Aorta (tissue), 5 donors: ENCODE measurements at places on chromosomes 1 and 21. TPM values are rescaled to one million over a fixed set of nuclear protein-coding genes. Genes with fewer than 3 reads are reported as not detected.

DNA sequence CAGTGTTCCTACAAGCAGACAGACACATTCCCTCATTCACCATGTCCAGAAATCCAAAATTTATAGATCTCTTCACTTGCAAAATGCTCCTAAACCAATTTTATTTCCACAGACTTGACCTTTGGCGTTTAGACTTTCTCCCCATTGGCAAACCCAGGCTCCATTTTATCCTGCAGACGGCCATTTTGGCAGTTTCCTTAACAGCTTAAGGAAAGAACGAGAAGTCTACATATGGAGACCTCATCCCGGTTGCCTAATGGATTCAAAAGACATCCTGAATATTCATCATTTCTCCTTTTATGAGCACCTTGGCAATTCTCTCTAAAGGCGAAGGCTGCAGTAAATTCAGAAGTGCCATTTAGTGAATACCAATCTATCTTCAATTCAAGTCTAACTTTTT, 132.9 kb downstream of the HLX start:
- no peak for DNase-seq

DNA sequence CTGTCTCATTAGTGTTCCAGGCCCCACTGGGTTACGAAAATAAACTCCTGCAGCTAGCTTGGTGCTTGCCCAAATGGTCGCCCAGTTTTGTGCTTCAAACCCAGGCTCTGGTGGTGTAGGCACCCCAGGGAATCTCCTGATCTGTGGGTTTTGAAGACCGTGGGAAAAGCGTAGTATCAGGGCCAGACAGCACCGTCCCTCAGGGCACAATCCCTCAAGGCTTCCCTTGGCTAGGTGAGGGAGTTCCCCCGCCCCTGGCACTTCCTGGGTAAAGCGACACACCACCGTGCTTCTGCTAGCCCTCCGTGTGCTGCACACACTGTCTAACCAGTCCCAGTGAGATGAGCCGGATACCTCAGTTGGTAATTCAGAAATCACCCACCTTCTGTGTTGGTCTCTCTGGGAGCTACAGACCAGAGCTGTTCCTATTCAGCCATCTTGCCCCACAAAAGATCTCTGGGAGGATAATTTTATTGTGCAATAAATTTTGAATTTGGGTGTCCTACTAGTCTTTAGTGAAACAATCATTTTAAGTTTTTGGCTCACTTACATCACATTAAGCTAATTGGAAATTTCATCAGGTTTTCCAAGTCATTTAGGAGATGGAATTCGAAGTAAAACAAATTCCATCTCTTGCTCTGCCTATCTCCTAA, 9.4 kb upstream of the SLC25A24 start:
- DNase-seq, result no peak

Gene GJC2
- polyA plus RNA-seq, result 0.87 TPM

DNA sequence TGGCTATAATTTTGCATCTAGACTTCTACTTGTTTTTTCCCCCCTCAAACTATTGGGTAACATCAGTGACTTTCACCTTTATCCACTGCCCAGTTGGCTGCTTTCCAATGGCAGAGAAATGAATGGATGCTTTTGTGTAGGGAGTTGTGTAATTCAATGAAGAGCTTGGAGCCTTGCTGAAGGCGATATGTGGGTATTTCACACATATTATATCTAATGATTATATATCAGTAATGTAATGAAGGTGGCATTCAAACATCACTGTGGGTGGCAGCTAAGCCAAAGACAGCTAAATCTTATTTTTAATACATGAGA, 81.2 kb downstream of the TGFB2 start:
- no peak for DNase-seq

GRCh38 chr21:17848228-17848627, 29.1 kb upstream of the C21orf91 start:
- peak; percentile 73 for DNase-seq

DNA sequence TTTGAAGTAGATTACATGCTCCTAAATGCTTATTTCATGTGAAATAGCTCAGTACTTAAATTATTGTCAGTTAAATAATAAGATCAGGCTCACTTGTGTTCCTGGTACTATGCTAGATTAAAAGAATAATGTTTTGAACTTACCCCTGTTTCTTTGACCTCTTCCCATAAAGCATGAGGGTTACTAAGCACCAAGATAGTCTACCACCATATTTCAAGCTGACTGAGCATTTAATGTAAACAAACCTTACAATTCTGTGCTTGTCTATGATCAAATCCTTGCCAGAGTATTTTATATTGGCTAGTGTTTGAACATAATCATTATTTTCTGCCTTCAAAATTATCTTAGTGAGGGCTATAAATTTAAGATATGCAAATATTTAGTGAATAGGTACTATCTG, 98.1 kb downstream of the LHX9 start:
- DNase-seq, result no peak

DNA sequence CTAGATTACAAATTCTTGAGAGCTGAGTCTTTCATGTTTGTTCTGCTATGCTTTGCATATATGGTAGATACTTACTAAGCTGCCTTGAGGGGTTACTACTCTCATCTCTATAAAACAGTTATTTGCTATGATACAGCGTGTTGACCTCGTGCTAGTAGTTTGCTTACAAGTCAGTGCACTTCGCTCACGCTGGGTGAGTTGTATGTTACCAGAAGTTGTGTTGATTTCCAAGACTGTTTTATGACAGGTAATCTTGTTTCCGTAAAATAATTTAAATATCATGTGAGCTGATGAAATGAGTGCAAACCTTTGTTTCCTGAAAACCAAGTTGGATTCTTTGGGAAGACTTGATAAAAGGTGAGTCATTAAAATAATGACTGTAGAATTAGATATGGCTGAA, 7.3 kb downstream of the MRPS6 start:
- DNase-seq, result no peak

GRCh38 chr1:105243969-105244368, 1494.3 kb downstream of the AMY1C start:
- no peak for DNase-seq

Gene SHISAL2A
- not detected for polyA plus RNA-seq

Gene GFI1
- 0.13 TPM for polyA plus RNA-seq

GRCh38 chr1:238648296-238648695, 738.1 kb upstream of the CHRM3 start:
- DNase-seq, result no peak

- DNase-seq, result no peak
Observed at GRCh38 chr1:61585714-61586113, 139.2 kb downstream of the TM2D1 start.

GRCh38 chr21:37367703-37368540, 1.3 kb downstream of the DYRK1A start:
- peak; percentile 85 for DNase-seq

DNA sequence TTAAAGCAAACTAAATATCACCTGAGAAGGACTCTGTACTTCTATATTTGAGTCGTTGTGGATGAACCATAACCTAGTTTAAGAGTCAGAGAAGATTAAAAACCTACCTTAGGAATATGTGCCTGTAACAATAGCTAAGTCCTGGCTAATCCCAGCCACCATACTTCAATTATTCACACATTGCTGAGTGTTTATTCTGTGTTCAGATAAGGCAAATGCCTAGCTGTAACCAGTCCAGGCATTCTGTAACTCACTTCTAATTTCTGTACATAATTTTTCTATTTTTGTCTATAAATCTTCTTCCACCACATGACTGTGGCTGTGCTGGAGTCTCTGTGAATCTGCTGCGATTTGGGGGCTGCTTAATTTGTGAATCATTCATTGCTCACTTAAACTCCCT, 441.9 kb upstream of the ADAMTS5 start:
- DNase-seq, result no peak

DNA sequence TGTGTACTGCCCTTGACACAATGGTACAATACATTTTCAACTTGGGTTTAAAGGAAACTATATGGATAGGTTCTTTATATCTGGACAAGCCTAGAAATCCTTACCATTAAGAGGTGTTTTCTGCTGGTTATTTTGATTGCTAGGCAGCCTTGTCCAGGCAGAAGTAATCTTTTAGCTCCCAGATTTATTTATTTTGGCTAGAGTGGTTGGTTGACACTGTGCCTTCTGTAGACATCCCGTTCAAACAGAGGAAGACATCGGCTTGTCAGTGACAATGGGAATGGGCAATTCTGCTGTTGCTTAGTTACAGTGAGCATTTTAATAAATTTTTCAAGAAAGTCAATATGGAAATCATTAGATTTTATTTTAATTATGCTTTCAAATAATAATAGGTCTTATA, 138.8 kb downstream of the VPS13D start:
- DNase-seq, result no peak

GRCh38 chr1:154295408-154296235, 23.2 kb downstream of the HAX1 start:
- no peak for DNase-seq

Gene BATF3
- 5.9 TPM for polyA plus RNA-seq

- no peak for DNase-seq
Observed at GRCh38 chr21:38170704-38171682, 85.8 kb upstream of the KCNJ15 start.

Gene GPR3
- not detected for polyA plus RNA-seq

DNA sequence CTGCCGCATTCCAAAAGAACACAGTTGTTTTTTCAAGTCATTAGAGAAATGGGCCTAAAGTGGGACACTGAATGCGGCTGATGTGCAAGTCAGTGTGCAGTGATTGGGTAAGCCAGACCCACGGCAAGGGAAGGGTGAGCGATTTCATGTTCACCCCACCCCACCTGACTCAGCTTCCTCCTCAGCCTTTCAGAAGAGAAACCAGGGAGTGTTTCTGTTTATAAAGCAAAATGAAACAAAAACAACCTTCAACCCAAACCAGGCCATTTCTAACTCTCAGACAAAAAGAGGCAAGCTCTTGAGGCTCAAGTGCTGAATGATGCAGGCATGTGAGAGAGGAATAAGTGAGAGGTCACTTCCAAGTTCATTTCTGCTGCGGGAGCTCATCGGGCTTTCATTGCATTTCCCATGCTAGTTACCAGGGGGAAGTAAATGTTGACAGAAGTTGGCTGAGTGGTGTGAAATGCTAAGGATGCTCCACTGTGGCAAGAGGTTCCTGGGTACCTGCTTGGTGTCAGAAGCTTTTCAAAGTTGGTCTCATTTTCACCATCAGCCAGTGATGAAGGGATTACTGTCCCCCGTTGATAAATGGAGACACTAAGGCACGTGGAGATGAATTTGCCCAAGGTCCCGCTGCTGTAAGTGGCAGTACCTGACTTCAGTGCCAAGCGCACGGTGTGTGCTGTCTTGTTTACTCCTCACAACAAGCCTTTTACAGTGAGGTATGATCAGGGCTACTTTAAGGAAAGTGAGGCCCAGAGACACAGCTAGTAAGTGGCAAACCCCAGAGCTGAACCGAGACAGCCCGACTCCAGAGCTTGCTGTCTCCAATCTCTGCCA, 29.1 kb downstream of the STPG1 start:
- DNase-seq, result peak; percentile 62

- DNase-seq, result no peak
Observed at GRCh38 chr1:148355976-148356375, 127.1 kb downstream of the PPIAL4G start.

Gene OR2L8
- not detected for polyA plus RNA-seq

- no peak for DNase-seq
Observed at GRCh38 chr1:32341971-32342370, 5.9 kb upstream of the MARCKSL1 start.

GRCh38 chr1:154485910-154486496, 16.0 kb upstream of the TDRD10 start:
- no peak for DNase-seq

Gene CLCA2
- polyA plus RNA-seq, result 0.13 TPM

DNA sequence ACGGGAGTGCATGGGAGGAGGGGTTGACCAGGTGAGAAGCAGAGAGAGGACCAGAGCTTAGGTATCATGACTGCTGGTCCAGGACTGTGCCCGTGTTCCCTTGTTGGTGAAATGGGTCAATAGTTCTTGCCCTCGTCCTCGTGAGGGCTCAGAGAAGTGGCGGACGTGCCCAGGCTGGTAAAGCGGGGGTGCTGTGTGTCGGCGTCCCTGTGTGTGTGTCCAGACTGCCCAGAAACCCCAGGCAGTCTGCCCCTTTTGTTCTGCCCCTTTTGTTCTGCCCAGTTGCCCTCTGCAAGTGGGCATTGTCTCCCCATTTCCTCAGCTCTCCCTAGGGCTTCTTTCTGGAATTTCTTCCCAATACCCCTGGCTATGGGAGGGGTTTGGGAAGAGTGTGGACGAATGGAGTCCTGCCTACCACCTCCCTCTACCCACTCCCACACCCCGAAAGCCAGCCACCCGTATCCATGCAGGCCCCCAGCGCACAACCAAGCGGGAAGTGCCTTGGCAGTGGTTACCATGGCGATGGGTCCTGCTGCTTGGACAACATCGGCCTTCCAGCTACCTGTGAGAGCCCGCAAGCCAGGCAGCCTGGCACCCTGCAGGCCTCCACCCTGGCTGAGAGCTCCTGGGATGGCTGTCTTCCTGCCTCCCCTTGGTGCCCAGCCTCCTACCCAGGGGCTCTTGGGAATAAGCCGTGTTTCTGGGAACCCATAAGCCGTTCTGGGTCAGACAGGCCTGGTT, 34.7 kb downstream of the ACOT11 start:
- DNase-seq, result no peak

Gene CHRM3
- polyA plus RNA-seq, result not detected

GRCh38 chr1:60988891-60989290, 93.5 kb upstream of the NFIA start:
- DNase-seq, result no peak

DNA sequence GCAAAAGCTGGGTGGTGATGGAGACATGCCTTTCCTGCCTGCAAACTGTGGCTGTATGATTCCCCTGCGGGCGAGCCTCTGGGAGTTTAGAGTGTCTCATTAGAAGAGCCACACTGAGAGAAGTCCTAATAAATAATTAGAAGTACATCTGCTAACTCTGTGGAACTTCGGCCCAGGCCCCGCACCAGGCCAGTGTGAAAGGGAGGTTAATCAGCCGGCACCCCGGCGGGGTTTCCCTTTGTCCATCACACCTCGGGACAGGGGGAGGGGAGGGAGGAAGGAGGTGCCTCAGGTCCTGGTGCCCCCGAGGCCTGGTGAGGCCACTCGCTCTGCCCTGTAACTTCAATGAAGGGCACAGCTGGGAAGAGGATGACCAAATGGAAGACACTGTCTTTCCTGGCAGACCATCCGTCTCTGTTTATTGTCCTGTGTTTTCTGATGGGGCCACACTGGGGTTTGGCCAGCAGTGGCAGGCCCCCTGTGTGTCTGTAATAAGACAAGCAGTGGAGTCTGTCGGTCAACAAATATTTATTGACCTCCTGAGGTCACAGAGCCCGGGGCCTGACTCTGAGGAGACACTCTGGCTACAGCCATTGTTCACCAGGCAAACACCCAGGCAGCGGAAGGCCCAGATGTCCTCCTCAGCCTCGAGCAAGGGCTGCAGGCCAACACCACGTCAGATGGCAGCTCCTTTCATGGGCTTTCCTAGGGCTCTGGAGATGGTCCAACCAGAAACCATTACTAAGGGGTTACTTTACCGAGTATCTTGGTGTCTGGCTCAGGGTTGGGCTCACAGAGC, 267.5 kb upstream of the RAB4A start:
- DNase-seq, result no peak

DNA sequence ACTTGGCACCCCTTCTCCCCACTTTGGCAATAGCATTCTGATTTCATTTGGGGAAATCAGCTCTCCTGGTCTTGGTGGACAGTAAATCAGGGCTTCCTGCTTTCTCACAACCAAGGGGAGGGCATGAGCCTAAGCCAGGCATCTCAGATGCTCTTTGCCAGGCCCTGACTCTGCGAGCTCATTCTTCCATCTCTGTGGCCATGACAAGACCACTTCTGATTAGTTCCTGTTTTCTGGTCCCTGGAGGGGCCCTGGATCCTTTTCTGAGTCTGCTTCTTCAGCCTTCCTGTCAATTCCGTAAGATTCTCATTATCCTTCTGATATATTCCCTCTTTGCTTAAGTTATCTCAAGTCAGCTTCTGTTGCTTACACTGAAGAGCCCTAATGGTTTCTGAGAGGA, 210.4 kb downstream of the HIVEP3 start:
- no peak for DNase-seq

Gene TENT5C
- polyA plus RNA-seq, result 1.4 TPM
